ENCODE measurements at places on chromosomes 7 and 10. TPM values are rescaled to one million over a fixed set of nuclear protein-coding genes. Genes with fewer than 3 reads are reported as not detected.

GRCh38 chr10:78648256-78648860 lies 420.4 kb upstream of the ZMIZ1 start:
- DNase-seq, result no peak

- DNase-seq, result no peak
Observed at GRCh38 chr7:47782022-47782421, 166.2 kb downstream of the PKD1L1 start.

DNA sequence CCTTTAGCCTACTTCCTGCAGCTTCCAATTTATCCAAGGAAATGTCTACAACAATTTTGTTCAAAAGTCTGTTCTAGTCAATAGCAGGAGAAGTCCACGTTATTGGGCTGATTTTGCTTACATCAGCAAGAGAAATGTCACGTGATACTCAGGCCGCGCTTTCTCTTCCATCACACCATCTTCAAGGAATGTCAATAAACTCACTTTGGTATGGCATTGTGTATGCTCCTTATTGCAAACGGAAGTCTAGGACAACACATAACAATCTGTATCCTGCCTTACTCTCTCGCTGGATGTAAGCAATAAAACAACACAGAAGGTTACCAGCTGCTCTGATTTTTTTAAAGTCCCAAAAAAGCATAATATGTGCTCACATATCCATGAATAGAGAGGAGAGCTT lies 17.1 kb upstream of the STK17A start:
- no peak for DNase-seq

Gene MET
- 43.0 TPM for total RNA-seq
